ENCODE measurements at places on chromosomes 16 and 17.

DNA sequence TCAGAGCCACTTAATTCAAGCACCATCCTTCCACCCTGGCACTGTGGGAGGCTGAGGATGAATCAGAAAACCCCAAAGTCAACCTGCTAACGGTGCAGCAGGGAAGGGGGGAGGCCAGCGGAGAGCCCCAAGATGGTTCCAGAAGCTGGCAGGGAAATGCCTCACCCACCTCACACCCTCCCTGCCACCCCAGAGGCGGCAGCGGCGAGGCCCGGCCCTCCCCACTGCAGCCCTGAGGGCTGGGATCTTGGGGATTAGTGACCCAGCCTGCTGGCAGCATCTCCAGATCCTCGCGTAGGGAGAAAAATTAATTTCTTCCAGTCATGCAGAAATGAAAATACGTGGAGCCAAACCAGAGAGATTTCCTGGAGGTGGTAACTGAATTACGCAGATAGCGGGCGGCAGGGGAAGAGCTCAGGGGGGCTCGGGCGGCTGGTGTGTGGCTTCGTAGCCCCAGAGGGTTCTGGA is 38.2 kb downstream of the CBFA2T3 start:
- no peak for DNase-seq

GRCh38 chr17:72068643-72069042 is 52.2 kb upstream of the SOX9 start:
- DNase-seq = no peak

DNA sequence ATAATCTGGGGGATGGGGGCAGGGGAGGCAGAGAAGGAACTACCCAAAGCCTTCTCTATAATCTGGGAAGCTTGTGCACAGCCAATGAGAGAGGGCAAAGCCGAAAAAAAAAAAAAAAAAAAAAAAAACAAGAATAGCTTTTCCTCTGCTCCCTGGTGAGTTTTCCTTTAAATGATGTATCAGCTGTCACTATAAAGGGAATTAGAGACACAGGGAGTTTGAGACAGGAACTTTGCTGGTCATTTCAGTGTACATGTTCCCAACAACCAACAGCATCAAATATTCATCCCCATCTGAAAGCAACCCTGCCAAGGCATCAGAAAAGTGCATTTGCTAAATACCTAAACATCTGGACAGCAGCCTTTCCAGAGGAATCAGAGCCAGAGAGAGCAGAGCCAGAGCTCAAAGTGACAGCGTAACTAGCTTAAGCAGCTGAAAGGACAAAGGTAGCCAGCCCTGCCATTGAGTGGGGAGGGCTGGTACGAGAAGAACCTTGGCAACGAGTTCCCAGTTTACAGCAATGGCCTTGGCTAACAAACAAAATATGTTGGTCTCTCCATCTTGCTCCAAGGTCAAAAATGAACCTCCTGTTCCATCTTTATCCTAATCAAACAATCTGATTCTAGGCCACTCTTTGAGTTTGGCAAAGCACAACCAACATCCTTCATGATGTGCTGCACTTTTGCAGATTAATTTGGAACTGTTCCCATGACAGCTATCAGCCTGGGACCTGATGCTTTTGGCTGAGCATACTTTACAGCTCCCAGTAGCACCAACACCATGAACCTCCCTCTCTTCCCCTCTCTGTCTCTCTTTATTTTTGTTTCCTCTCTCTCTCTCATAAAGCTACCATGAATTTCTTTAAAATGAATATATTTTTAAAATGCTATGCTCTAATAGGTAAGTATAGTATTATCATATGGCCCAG is 143.7 kb upstream of the GNAO1 start:
- DNase-seq = no peak

GRCh38 chr17:67477687-67478086 is 100.6 kb downstream of the PITPNC1 start:
- no peak for DNase-seq

- no peak for DNase-seq
Measured at GRCh38 chr17:51230306-51230705, 29.5 kb downstream of the MBTD1 start.

DNA sequence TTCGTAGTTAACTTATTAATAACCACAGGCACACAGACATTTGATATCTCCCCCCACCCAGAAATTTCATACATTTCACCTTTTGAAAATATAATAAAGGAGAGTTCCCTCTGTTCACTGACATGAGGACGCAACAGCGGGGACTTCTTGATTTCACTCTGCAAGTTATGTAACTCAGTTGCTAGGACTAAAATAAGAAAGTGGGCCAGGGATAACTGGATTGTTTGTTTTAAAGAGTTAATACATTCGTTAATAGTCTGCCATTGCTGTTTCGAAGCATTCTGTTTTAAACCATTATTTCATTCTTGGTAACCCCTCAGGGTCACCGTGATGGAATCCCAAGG is 1.2 kb downstream of the RHOT1 start:
- DNase-seq = no peak

- DNase-seq = no peak
Measured at GRCh38 chr16:85825326-85825725, 25.8 kb downstream of the COX4I1 start.

DNA sequence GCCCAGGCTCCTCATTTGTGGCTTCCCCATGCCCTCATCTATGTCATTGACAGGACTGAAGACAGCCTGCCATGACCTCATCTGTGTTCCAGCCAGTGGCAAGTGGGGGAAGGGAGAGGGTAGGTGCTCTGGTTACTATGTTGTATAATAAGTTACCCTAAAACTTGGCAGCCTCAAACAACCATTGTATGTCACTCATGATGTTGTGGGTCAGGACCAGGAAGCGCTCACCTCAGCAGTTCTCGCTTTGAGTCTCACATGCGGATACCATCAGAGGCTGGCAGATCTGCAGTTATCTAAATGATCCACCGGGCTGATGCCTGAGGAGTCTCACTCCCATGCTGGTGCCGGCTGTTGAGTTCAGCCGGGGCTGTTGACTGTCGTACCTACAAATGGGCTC is 89.0 kb upstream of the TMEM97 start:
- DNase-seq = no peak

- DNase-seq = no peak
Measured at GRCh38 chr17:64340557-64340956, 50.1 kb downstream of the PECAM1 start.

DNA sequence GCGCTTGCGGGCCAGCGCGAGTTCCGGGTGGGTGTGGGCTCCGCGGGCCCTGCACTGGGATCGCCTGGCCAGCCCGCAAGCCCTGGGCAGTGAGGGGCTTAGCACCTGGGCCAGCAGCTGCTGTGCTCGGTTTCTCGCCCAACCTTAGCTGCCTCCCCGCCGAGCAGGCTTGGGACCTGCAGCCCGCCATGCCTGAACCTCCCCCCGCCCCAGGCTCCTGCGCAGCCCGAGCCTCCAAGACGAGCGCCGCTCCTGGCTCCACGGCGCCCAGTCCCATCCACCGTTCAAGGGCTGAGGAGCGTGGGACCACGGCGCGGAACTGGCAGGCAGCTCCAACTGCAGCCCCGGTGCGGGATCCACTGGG is 12.3 kb upstream of the ZFP90 start:
- DNase-seq = no peak

- DNase-seq = no peak
Measured at GRCh38 chr17:7839876-7840261, 5.9 kb downstream of the KDM6B start.

GRCh38 chr17:80382956-80383355 is 32.0 kb upstream of the ENDOV start:
- no peak for DNase-seq

- no peak for DNase-seq
Measured at GRCh38 chr17:59616253-59616920, 3.3 kb upstream of the CLTC start.

DNA sequence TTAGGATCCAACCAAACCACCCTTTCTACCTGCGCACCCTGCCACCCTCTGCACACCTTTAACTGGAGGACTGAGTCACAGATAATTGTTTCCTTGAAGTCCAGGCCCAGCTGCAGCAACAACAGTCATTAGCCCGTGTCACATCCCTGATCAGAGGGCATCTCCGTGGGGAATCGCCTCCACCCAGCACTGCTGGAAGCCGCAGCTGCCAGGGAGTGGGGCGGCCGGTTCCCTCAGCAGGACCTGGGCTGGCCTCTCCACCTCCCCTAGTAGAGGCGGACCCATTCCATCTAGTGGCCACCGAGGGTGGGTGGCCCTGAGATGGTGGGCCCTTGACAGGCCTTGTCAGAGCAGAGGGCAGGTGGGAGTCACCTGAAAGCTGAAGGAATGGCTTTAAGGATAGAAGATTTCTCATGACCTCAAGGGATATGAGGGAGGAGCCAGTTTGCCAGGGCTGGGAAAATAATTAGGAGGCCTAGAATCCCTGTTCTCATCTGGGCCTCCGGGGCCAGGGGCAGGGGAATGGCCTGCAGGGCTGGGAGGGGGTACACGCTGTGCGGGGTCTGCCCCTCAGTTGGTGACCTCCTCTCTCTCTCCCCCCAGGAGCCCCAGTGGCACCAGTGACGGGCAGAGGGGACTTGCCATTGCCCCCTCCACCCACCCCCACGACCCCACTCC is 6.2 kb downstream of the PRSS53 start:
- DNase-seq = no peak

DNA sequence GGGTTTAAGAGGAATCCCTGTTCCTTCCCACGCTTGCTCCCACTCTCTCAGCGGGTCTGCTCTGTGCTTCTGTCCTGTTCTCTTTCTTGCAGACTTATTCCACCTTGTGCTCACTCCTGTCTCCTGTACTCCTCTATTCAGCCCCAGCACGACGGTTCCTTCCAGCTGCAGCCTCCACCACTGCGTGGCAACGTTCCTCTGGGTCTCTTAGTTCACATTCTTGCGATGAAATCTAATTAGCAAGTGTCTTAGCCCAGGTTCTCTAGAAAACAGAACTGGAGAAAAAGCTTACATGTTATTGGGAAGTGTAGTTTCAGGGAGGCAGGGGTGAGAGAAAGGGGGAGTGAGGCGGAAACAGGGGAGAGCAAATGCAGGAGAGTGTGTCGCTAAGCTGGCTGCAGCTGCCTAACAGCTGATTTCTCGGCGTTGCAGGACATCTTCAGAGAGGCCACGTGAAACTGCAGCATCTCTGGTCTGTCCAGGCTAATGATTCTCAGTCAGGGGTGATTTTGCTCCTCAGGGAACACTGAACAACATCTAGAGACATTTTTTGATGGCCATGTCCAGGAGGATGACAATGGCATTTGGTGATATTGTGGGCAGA is 213.2 kb upstream of the NLRP1 start:
- DNase-seq = no peak

DNA sequence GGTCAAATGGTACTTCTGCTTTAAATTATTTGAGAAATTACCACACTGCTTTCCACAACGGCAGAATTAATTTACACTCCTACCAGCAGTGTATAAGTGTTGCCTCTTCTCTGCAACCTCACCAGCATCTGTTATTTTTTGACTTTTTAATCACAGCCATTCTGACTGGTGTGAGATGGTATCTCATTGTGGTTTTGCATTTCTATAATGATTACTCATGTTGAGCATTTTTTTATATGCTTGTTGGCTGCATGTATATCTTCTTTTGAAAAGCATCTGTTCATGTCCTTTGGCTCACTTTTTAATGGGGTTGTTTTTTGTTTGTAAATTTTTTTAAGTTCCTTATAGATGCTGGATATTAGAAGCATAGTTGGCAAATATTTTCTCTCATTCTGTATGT is 446.7 kb downstream of the PMP22 start:
- DNase-seq = no peak

DNA sequence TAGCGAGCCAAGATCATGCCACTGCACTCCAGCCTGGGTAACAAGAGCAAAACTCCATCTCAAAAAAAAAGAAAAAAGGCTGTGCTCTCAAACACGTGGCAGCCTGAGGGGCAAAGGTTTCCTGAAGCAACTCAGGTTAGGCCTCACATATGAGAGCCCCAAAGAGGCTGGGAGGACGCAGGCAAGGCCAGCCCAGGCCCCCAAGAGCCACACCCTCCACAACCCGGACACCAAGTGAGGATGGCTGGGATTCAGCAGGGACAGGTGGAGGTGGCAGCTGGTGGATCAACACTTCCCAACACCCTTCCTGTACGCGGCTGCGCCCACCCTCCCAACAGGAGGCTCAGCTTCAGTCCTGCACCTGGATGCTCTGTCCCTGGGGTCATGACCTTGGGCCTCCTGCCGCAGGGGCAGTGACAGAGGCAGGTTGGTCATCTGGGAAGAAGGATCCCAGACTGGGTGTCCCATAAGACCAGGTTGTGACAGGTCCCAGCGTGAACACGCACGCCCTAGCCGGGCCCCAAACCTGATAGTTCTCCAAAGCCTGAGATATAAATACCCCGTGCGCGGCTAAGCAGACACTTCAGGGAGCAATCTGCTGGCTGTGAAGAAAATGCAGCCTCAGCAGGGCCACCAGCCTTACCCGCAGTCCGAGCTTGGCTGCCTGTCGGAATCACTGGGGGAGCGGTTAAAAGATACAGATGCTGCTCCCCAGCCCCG is 78.1 kb downstream of the TIMM22 start:
- no peak for DNase-seq

DNA sequence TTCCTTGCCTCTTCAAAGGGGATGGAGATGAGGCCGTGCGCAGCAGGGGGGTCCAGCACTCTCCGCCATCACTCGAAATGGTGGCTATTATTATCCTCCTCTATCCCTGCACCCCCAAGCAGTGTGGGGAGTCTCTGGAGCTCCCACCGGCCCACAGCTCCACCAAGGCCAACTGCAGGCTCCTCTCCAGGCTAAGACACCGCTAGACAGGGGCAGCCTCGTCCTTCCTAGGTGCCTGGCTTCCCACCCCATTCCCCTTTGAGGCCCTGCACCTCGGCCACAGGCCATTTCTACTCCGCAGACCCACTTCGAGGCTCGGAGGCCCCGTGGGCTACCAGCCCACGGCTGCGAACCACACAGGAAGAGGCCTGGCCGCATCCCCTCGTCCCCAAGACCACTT is 39.6 kb upstream of the PABPN1L start:
- no peak for DNase-seq

DNA sequence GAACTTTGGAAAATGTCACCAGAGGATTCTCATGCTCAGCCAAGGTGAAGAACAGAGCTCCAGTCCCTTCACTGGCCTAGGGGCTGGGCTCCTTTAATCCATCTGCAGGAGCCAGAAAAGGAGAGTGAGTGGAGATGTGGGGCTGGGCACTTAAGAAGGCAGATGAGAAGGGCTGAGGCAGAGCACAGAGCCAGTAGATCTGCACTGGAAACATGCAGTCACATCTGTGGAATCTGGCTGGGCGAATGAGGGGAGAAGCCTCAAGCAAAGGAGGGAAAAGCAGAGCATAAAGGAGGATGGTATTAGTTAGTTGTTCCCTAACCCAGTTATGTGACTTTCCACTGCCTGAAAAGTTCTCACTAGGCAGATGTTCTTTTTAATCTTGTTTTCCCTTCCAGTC is 50.4 kb upstream of the BCAR1 start:
- DNase-seq = no peak

GRCh38 chr17:51365090-51365489 is 104.7 kb downstream of the UTP18 start:
- no peak for DNase-seq

DNA sequence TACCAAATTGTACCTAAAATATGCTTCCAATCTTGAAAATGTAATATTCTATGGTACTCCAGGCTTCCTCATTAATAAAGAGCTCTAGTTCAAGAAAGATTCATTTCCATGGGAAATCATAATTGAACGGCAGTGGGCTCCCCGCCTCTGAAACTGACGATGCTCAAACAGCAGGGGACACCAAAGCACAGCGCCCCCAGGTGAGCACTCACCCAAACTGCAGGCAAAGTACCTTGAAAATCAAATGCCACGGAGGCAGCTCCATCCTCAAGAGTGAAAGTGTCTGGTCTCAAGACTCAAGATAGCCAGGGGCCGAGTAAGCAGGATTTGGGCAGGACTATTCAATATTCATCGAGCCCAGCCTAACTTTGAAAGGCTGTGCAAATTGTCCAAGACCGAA is 217.4 kb upstream of the TNRC6C start:
- DNase-seq = no peak
